Activated CD4-positive, alpha-beta T cell treated with anti-CD3 and anti-CD28 coated beads for 1 hour (primary cell): ENCODE measurements at places on chromosomes 12 and 14.

GRCh38 chr12:109053382-109054123, 1.2 kb downstream of the USP30 start:
- peak; percentile 15 for DNase-seq

DNA sequence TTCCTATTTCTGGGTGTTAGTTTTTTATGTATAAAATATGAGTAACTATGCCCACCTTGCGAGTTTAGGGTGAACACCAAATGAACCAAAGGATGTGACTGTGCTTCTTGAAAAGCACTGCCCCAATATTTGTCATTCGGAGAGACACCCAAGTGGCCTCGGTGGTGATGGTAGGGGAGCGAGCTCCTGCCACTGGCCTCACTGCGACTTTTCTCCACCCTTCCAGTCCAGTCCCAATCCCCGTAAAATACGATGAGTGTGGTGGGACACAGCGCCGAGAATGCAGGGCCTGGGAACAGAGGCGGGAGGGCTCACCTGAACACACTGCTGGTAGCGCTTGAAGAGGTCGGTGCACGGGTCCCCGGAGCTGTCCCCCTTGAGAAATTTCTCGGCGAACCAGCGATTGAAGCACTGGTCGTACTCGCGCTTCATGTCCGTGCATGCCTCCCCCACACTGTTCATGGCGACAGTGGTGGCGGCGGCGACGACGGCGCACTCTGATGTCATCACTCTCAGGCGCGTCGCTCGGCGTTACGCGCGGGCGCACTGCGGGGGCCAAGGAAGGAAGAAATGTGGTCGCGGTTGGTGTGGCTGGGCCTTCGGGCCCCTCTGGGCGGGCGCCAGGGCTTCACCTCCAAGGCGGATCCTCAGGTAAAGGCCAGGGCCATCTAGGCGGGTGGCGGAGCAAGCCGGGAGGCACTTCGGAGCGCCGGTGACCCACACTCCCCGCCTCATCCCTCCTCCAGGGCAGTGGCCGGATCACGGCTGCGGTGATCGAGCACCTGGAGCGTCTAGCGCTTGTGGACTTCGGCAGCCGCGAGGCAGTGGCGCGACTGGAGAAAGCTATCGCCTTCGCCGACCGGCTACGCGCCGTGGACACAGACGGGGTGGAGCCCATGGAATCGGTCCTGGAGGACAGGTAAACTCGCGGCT, at the start of the genes GATC and TRIAP1:
Gene GATC, plus strand, starts transcription at position 534 of the 933 bp plus-strand sequence. Its CDS starts 37 bp downstream, at position 571.
Gene TRIAP1, minus strand, starts transcription at position 474 of the 933 bp plus-strand sequence. Its CDS starts 12 bp downstream, at position 462.
- DNase-seq = peak; percentile 84

DNA sequence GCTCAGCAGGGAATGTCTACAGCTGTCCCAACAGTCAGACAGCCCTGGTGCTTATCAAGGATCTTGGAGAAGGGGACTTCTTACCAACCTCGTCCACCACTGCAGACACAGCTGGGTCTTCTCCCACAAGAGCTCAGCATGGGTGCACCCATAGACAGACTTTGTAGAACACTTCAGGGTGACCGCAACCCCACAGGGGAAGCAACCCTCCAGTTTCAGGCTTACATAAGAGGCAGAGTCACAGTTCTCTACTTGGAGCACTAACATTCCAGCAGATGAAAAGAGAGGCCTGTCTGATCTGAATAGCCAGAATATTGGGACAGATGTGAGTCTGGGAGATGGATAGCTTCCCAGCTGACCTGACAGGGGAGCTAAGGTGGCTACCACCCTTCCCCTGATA, 3.5 kb upstream of the CLEC1A start:
- DNase-seq = no peak

DNA sequence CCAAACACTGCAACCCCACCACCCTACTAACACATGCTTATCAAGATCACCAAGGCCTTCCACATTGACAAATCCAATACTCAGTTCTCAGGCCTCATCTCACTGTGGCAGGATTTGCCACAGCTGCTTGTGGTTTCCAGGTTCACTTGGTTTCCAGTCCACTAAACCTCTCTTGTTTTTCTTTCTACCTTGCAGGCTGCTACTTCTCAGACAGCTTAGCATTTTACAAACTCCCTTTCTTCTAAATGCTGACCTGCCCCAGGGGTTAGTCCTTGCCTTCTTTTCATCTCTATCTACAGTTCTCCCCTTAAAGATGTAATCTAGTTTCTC, 84.1 kb downstream of the BCAT1 start:
- no peak for DNase-seq

DNA sequence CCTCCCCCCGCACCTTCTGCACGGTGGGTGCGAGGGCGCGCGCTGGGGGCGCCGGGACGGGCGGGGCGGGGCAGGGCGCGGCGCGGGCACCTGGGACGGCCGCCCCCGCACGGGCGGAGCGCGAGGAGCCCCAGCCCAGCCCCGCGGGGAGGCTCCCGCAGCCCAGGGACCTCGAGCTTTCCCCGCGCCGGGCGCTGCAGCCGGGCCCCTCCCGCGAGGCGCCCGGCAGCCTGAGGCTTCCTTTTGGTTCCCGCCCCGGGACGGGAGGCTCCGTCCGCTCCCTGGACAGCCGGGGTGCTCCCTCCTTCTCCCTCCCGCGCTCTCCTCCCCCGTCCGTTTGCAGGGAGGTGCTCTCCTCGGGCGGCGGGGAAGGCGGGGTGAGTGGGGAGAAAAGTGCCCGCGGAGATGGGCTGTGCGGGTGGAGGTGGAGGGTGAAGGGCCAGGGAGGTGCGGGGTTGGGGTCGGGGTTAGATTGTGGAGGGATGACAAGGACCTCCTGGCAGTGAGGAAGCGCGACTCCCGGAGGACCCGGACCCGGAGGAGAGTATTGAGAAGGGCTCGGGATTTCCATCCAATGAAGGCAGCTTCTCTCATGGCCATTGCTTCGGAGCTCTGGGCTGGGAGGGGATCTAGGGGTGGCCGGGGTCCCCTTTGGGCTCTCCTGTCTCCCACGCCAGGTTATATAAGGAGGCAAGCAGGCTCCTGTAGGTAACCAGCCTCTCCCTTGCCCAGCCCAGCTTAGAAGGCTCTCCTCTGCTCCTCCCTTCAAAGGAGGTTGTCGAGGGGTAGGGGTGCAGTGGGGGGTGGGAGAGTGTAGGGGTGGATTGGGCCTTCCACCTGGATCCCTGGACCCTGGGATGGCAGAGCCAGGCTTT, 645 bp downstream of the JDP2 start:
- DNase-seq = no peak

DNA sequence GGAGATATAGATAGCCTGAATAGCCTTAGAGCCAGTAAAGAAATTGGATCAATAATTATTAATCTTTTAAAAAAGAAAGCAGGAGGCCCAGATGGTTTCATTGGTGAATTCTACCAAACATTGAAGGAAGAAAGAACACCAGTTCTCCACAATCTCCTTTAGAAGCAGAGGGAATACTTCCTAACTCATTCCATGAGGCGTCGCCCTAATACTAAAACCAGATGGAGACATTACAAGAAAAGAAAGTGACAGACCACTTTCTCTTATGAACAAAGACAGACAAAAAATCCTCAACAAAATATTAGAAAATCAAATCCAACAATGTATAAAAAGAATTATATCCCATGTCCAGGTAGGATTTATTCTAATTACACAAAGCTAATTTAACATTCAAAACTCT, 362.6 kb downstream of the BCAT1 start:
- no peak for DNase-seq

- DNase-seq = no peak
Measured at GRCh38 chr14:97039717-97040363, 242.7 kb downstream of the VRK1 start.

- DNase-seq = no peak
Measured at GRCh38 chr12:75854681-75855309, 176.8 kb downstream of the PHLDA1 start.
